ENCODE measurements at places on chromosomes 13 and 19.

DNA sequence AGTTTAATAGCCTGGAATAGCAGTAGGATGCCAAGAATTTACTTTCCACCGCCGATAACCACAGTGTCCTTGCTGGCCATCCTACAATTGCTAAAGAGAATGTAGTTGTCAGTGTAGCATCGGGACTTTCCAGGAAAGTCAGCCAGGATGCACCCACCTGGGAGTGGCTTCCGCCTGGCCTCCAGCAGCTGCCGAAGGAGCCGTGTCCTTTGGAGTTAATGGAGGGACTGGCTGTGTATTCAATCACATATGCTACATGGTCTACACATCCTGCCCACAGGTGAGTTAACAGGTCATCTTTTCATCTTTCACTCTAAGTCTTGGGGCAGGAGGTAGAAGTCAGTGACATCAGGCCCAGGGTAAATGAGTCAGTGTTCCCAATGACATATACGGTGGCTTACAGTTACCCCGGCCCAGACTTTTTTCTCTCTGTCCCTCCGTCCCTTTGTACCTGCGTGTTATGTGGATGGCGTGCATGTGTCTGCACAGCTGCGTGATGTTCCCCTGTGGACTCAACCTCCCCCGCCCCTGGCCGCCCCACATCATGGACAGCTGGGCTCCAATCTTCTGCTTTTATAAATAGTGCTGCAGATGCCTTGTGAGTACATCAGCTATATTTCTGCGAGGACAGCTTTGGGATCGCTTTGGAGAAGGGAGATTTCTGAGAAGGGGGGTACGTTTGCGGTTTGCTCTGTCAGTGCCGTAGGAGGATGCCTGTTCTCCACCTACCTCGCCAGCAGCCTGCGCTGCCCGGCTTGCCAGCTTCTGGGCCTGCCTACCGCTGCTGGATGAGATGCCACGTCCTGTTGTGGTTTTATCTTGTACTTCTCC lies 63.1 kb downstream of the ATP11A start:
- DNase-seq: no peak

DNA sequence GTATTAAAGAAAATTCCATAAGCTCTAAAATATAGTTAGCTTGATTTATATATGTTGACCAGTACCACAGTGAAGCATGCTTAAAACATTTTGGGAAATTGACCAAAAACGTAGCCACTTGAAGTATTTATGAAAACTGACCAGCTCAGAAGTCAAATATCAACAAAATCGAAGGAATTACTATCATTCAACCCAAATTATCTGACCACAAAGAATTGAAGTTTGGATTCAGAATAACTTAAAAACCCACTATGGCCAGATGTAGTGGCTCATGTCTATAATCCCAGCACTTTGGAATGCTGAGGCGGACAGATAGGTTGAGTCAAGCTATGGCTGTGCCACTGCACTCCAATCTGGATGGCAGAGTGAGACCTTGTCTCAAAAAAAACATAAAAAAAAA lies 31.9 kb downstream of the GPALPP1 start:
- no peak for DNase-seq

GRCh38 chr19:53818756-53819155 lies 5.4 kb downstream of the NLRP12 start:
- DNase-seq: no peak

GRCh38 chr13:40786568-40786996 lies 2.8 kb upstream of the SLC25A15 start:
- no peak for DNase-seq

- DNase-seq: no peak
These were observed 53.5 kb upstream of the TSHZ3 start for GRCh38 chr19:31402529-31403316.

DNA sequence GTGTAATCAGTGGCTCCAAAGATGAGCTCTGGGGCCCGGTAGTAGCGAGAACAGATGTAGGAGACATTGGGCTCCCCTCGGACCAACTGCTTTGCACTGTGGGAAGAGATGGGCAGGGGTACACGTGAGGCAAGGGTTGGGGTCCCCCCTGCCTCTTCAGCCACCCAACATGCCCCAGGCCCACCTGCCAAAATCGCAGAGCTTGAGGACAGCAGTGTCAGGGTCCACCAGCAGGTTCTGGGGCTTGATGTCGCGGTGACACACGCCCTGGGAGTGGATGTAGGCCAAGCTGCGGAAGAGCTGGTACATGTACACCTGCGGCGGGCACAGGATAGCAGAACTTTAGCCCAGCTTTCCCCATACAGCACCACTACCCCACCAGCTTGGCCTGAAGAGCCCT lies 8.0 kb downstream of the GSK3A start:
- DNase-seq: no peak

DNA sequence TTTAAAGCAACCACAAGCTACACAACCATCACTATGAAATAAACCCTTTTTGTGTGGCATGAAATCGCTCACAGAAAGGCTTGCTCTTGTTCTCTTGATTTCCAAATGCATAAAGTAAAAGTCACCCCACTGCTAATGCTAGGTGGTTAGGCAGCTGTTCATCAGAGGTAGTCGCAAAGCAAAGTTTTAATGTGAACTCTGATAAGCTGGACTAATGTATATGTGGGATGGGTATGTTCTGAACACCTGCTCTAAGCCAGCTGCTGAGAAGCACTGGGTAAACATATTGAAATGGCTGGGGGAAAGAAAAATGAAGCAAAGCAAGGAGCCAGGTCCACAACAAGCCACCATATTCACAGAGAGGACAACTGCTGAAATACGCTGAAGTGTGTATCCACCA lies 142.3 kb downstream of the KLF12 start:
- no peak for DNase-seq

- DNase-seq: no peak
These were observed 1.1 kb upstream of the KCNJ14 start for GRCh38 chr19:48454150-48454730.
